GM04504 (cell line): ENCODE measurements at places on chromosomes 13 and 19.

GRCh38 chr19:35318679-35319448 lies 10.1 kb upstream of the CD22 start:
- peak; percentile 79 for DNase-seq

DNA sequence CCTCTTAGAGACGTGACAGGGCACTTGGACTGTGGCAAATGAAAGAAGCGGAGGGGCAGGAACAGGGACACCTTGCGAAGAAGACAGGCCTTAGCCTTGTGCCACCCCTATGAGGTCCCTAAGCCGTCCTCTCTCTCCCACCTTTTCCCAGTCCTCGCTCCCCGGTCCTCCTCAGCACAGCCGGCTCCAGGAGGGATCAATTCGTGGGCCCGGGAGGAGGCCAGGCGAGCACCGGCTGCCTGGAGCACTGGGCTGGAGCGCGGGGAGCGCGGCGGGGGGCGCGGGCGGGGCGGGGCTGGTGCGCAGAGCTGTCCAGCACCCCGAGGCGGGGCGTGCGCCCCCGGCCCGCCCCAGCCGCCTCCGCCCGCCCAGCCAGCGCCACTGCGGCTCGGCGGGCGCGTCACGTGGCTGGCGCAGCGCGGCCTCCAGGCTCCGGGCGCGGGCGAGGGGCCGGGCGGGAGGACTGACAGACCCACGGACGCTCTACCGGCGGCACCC lies at the start of gene LRP3:
Gene LRP3, plus strand, starts transcription at position 466 of the 498 bp plus-strand sequence. CDS start 456 bp downstream, outside the sequence.
- no peak for DNase-seq

GRCh38 chr13:20727856-20728255 lies 24.4 kb downstream of the IL17D start:
- no peak for DNase-seq

GRCh38 chr13:70849222-70849621 lies 741.0 kb upstream of the KLHL1 start:
- no peak for DNase-seq

DNA sequence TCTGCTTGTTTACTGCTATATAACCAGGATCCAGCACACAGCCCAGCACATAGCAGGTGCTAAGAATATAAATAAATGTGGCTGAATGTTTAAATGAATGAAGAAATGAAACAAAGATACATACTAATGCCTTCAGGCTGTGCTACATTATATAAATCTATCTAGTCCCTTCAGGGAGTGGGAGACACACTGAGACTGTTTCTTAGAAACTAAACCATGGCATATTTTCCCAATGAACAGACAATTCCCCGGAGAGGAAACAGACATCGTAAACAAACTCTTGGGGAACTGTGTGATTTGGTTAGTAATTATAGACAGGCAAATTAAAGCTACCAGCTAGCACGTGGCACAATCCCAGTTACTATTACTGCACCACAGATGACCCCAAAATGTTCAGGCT lies 9.7 kb upstream of the FEM1A start:
- DNase-seq = no peak

GRCh38 chr19:33872445-33873320 lies 76.0 kb downstream of the KCTD15 start:
- DNase-seq = no peak

- no peak for DNase-seq
These were observed 299.2 kb upstream of the DACH1 start for GRCh38 chr13:72166102-72166650.

- DNase-seq = no peak
These were observed 92.1 kb downstream of the ATP11A start for GRCh38 chr13:112781881-112782361.

- DNase-seq = peak; percentile 32
These were observed 17.5 kb downstream of the MIPEP start for GRCh38 chr13:23871616-23872220.

DNA sequence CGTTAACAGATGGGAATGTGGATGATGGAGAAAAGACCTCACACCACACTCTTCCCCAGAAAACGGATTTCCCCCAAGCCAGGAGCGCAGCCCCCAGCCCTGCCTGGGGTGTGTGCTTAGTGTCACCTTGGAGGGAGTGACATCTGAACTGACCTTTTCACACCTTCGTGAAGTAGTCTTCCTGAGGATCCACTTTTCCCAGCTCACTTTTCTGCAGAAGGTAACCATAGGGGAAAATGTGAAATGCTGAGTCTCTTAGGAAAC lies 26.2 kb downstream of the SIAH3 start:
- DNase-seq = no peak

DNA sequence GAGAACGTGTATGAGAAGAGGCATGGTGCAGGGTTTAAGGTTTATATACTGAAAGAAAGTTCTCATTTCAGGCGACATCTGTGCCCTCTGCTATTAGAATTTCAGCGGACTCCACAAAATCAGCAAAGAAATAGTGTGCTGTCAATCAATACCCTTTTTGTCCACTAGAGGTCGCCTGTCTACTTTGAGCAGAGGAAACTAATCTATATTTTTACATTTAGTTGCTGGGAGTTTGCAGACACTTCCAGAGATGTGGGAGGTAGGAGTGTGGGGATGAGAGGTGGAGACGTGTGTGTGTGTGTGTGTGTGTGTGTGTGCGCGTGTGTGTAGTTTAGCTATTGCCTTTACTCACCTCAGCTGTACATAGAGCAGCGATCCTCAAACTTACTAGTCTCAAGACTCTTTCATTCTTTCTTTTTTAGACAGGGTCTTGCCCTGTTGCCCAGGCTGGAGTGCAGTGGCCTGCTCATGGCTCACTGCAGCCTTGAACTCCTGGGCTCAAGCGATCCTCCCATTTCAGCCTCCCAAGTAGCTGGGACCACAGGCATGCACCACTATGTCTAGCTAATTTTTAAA lies 9.7 kb downstream of the INAFM1 start:
- DNase-seq = no peak

GRCh38 chr19:10112037-10112761 lies 706 bp downstream of the P2RY11 start:
- DNase-seq = no peak

DNA sequence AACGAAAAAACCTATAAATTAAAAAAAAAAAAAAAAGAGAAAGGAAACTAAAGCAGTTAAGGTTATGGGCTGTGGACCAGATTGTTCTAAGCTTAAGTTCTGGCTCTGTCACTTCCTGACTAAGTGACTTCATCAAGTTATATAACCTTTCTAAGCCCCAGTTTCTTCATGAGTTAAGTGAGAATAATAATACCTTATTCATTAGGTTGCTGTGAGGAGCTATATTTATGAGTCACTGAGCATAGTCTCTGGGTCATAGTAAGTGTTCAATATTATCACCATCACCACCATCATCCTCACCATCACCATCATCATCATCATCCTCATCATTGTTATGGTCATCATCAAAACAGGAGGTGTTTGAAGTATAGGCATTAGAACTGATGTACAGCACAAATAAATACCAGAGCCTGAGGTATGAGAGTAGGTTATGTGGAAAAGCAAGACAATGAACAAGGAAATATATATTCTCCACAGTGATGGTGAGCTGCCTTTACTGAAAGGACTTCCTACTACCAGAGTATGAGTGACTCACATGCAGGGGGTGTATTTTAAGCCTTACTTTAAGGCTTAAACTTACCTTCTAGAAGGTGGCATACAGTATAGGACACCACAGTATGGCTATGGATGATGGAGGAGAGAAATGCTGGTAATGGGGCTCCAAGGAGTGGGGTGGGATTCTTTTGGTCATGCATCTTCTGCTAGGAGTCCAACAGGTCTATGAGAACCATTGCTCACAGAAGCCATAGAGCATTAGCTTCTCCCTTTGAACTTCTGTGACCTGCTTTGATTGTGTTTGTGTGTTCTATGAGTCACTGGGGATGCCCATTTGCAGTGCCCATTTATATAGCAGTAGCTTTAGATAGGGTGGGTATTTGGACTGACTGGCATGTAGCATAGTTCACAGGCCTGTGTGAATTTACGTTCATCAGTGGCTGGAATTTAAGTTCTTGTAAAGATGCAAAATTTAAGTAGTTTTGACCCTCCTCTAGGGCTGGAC lies 104.4 kb downstream of the KLF5 start:
- DNase-seq = no peak

DNA sequence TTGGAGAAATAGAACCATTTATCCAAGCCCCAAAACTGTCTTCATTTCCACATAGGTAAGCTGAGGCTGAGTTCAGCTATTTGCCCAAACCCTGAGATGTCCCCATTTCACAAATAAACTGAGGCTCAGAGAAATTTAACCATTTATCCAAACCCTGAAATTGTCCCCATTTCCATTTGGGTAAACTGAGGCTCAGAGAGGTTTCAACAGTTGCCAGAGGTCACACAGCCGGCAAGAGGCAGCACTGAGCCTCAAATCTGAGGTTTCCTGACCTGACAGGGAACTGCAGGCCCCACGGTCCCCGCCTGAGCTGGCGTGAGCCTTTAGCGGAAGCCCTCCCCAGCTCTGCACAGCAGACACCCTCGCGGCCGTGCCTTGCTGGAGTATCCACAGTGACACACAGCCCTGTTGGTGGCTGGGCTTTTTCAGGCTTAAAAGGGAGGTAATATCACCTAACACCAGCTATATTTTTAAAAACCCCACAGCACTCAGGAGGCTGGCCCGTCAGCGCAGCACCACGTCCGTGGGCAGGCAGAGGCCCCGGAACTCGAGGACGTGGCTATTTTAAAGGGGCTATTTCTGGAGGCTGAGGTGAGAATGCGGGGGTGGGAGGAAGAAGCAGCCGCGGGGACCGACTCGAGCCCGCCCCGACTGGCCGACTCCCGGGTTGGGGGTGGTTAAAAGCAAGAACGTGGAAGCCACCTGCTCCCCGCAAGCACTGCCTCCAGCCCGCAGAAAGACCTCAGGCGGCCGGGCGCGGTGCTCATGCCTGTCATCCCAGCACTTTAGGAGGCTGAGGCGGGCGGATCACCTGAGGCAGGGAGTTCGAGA lies 18.5 kb downstream of the PTPRS start:
- no peak for DNase-seq

DNA sequence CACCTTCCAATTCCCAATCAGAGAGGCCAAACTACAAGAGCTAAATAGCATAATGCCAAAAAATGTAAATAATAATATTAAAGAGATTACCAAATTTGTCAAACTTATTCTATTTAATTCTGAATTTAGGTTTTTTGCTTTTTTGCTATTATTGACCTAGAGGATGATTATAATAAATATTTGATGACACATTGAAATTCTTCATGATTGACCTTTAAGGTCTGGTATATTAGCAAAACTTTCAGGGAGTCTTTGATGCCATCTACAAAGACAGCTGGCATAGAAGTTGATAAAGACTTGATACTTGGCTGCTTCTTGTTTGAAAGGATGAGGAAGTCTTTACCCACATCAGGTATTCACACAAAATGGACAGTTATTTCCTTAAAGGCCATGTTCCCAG lies 659.8 kb upstream of the GPC6 start:
- no peak for DNase-seq

- DNase-seq = no peak
These were observed 16.3 kb downstream of the CATSPERG start for GRCh38 chr19:38351865-38352395.

DNA sequence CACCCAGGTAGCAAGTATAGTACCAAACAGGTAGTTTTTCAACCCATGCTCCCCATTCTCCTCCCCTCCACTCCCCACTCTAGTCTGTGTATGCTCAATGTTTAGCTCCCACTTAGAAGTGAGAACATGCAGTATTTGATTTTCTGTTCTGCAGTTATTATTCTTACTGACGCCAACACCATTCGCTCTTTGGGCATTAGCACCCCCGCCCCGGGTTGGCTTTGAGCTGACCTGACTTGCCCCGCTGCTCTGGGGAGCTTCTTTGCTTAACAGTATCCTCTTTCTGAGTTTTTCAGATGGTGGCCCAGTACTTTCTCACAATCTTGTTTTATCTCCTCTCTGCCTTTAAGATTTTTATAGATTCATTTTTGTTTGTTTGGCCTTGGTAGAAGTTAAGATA lies 138.7 kb downstream of the CRYL1 start:
- no peak for DNase-seq

- DNase-seq = no peak
These were observed 24.3 kb downstream of the KCTD12 start for GRCh38 chr13:76861859-76862258.

- no peak for DNase-seq
These were observed 30.0 kb downstream of the MYO9B start for GRCh38 chr19:17105556-17105955.

DNA sequence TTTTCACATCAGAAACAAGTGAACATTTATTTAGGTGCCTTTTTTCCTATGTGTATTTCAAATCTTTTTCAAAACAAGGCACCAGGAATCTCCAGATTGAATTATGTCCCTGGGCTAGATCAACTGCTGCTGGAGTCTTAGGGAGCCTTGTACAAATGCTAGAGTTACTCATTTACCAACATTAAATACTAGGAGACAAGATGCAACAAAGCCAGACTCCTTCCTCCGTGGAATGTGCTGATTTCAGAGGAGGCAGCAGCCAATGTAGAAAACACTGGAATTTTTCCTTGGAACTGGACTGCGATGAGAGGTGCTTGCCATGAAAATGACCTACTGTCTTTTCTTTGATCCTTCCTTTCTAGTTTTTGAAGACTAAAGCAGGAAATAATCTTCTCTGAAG lies 1514.7 kb upstream of the MIR17HG start:
- DNase-seq = no peak

GRCh38 chr19:19490214-19490968 lies 25.0 kb downstream of the TSSK6 start:
- DNase-seq = peak; percentile 68

DNA sequence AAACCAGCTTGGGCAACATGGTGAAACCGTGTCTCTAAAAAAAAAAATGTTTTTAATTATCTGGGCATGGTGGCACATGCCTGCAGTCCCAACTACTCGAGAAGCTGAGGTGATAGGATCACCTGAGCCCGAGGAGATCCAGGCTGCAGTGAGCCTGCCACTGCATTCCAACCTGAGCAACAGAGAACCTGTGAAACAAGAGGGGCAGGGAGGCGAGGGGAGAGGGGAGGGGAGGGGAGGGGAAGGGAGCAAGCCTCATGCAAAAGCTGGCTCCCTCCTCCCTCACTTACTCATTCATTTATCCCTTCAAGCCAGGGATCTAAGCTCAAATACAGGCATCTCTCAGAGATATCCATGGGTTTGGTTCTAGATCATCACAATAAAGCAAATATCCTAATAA lies 8.9 kb downstream of the ATP7B start:
- no peak for DNase-seq

DNA sequence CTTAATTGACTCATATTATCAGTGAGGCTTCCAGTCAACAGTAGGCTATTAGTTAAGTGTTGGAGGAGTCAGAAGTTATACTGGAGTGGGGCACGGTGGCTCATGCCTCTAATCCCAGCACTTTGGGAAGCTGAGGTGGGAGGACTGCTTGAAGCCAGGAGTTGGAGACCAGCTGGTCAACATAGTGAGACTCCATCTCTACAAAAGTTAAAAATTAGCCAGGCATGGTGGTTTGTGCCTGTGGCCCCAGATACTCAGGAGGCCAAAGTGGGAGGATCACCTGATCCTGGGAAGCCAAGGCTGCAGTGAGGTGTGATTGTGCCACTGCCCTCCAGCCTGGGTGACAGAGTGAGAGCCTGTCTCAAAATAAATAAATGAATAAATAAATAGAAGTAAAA lies 53.2 kb downstream of the COMP start:
- DNase-seq = no peak

- no peak for DNase-seq
These were observed 25.6 kb downstream of the MLLT1 start for GRCh38 chr19:6253954-6254733.
